ENCODE measurements at places on chromosomes 7 and 10.

- DNase-seq: no peak
These were observed 82.3 kb downstream of the FAM13C start for GRCh38 chr10:59279991-59280505.

- DNase-seq: no peak
These were observed 17.1 kb downstream of the PDLIM1 start for GRCh38 chr10:95273393-95274312.

- no peak for DNase-seq
These were observed 345.0 kb upstream of the KLF6 start for GRCh38 chr10:4129866-4130477.

DNA sequence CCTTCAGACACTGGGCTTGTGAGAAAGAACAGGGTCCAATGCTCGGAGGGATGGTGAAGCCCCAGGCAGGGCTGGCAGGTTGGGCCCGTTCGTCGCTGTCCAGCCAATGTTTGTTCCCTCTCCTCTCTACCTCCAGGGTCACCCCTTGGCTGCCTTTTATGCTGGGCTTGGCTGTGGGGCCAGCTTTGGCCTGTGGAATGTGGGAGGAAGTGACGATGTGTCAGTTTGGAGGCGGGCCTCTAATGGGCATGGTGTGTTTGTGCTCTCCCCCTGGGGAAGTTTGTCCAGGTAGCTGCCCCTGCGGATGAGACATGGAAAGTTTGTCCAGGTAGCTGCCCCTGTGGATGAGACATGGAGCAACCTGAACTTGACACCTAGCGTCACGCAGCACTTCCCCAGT lies 236.7 kb downstream of the GLRX3 start:
- no peak for DNase-seq

DNA sequence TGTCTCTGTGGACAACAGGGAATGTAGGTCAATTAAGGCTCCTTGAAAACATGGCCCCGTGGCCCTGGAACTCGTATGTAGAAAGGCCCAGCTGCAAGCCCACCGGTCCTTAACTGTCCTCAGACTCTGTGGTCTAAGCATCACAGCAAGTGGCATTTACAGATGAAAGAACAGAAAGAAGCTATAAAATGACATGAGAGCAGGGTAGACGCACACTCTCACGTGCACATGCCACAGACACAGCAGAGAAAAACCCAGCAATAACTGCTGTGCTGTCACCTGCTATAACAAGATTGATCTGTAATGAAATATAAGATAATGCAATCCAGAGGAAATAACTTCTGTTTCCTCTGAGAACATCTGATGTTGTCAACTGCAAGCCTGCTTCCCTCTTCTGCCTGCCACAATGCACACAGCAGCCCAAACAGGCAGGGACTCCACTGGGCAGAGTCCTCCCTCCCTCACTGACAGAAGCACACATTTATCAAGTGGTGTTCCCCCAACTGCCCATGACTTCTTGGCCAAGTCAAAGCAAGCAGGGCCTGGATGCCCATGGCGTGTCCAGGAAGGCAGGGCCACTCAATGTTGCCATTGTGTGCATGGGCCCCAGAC lies 63.9 kb downstream of the GFRA1 start:
- no peak for DNase-seq

DNA sequence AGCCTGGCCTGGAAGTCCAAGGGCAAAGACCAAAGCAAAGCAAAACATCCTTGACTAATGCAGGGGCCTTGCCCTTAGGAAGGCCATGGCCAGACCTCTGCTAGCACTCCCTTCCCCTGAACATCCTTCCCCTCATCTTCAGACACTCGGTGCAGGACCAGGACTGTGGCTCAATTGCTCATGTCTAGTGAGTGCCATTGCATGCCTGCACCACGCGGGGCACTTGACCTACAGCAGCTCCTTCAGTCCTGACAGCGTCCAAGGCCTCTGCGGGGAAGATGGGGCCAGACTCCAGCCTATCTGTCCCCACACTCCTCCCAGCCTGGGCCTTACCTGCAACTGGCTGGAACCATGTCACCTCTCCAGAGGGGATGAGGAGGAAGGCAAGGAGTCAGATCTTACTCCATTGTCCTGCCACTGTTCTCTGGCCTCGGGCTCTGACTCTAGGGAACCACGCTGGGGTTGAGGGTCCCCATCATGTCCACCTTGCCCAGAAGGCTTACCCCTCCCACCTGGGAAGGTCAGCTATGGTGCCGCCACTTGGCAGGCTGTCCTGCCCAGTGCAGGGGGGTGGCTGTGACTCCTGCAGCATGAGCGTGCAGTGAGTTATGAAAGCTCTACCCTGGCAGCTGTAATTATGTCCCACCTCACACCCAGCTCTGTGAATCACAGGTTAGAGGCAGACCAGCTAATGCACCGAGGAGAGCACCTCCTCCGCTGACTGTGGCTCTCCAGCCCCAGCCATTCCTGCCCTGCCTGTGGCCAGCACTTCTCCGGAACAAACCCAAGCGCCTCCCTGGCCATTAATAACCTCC lies 16.1 kb downstream of the DRGX start:
- DNase-seq: no peak

DNA sequence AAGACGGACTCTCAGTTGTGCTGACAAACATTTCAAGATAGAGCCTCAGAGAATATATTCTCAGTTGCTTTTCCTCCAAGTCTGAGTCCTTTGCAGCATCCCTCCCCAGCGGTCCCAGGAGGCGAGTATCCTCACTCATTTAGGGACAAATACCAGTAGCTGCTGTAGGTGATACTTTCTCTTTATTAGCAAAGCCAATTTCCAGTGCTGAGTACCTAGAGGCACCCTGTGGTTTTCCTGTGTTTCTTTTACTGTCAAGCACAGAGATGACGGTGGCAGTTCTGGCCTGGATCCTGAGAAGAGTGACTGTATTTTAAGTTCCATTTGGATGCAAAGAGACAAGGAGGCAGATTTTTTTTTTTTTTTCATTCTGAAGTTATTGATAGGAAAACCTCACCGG lies 1058.4 kb downstream of the SORCS3 start:
- DNase-seq: no peak

- peak; percentile 32 for DNase-seq
These were observed 66.7 kb upstream of the ATP6V0A4 start for GRCh38 chr7:138864667-138865066.

DNA sequence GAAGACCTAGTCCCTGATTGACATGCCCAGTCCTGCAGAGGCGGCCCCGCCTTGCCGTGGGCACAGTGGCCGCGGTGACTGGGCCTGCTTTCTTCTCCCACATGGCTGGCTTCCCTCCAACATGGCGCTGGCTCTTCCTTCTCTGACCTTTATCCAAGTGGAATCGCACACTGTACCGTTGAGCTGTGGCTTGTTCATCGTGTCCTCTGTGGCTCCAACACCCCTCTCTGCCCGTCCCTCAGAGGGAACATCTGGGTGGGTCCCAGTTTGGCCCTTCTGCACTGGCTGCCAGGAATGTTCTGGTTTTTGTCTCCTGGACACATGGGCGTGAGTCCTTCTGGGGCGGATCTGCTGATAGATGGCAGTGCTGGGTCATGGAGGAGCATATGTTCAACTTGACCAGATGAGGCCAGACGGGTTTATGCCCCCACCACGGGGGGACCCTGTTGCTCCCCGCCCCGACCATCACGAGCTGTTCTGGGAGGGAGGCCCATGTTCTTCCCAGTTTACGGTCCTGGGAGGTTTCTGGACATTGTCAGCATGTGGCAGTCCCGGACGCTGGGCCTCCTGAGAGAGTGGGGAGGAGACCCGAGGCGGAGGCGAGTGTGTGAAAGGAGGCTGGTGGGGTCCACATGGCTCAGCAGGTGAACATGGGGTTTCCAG lies 63.5 kb downstream of the LHPP start:
- DNase-seq: peak; percentile 58

DNA sequence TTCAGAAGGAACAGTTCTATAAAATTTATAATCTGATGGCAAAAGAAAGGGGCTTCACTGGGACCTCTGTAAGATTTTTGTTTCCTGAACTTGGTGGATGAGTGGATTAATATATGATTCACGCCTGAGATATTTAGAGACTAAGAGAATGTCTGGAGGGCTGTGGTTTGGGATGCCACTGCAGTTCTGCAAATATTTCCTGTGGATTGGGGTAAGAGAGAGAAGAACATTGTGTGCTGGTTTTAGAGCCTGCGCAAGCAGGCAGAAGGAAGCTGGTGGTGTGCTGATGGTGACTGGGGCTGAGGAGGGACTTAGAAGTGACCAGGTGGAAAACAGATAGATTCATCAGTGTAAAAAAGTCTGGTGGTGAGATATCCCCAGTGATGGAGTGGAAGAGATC lies 87.0 kb downstream of the SUGCT start:
- DNase-seq: no peak

DNA sequence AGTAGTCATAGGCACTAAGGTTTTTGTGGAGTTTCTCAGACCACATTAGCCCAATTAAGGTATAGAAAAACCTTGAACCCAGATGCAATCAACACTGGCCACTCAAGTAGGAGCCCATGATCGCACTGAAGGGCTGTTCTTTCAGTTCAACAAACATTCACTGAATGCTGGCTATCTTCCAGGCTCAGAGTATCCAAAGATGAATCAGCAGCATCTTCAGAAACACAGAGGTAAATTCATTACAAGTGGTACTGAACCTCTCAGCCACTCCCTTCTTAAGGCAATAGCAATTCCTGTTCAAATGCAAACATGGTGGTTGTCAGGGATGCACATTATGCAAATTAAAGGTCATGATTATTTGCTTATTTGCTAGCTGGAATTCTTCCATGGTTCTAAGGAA lies 17.1 kb downstream of the KCNK18 start:
- DNase-seq: peak; percentile 4

DNA sequence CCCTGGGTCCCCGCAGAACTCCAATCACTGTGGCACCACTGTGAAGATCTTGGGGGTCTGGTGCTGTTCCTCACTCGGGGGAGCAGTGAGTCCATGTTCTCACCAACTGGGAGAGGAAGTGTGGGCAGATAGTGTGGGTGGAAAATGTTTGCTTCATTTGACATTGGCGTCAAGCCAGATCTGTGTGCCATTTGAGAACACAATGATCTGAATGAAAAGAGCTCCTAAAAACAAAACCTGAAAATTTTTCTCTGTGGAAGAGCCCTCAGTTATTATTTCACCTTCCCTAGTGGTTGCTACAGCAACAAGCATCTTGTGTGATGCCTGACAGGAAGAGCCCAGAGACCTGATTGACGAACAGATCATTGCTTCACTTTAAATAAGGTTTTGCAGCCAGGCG lies 125.6 kb downstream of the VIPR2 start:
- no peak for DNase-seq

DNA sequence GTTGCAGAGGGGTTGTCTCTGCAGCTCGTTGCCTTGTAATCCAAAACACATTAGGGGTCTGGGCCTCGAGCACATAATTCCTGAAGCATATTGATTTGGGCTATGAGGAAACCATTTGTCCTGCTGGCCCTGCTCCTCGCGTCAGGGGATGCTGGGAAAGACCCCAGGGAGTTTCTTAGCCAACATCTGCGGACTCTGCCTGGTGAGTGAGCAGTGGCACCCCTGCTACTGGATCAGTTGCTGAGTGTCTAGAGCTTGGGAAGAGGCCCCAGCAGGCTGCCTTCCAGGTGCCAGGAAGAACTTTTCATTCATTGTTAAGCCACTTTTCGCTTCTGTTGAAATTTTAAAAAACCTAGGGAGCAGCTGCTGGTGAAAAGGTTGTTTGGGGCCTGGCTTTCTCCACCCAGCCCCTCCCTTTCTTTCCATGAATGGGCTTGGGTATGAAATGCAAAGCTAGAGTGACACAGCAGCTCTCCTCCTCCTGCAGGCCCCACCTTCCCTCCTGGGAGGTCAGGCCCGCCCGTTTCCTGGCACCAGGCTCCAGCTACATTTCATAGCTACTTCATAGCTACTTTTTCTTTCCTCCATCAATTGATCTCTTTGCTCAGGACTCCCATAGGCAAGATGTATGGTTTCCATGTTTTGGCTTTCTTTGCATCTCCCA lies 26.8 kb downstream of the TACR2 start:
- peak; percentile 85 for DNase-seq

- no peak for DNase-seq
These were observed 192.8 kb upstream of the AGK start for GRCh38 chr7:141358386-141358785.

DNA sequence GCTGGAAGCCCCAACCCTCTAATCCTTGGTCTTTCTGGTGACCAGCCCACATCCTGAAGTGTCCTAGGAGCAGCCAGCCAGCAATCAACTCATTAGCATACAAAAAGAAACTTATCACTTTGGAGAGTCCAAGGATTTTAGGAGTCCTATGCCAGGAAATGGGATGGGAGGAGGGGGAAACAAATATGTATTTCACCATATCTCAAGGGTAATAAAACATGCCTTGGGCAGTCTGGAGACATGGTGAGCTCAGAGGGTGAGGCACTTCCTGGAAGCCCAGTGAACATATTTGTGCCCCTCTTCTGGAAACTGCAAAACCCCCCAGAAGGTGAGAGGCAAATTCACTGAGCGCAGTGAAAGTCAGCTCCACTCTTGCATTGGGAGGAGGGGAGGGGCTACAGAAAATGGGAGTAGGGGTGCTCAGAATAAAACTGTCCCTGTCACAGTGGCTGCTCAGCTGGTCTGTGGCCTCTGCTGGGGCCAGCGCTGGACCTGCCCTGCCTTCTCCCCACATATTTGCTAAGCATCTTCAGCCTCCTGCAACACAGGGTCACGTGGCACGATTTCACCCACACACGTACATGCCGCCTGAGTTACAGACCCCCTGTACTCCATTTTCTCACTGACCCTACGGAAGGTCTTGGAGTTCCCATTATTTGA lies 17.7 kb upstream of the ZMIZ1 start:
- DNase-seq: no peak

- no peak for DNase-seq
These were observed 12.5 kb downstream of the ASNS start for GRCh38 chr7:97859606-97860204.

DNA sequence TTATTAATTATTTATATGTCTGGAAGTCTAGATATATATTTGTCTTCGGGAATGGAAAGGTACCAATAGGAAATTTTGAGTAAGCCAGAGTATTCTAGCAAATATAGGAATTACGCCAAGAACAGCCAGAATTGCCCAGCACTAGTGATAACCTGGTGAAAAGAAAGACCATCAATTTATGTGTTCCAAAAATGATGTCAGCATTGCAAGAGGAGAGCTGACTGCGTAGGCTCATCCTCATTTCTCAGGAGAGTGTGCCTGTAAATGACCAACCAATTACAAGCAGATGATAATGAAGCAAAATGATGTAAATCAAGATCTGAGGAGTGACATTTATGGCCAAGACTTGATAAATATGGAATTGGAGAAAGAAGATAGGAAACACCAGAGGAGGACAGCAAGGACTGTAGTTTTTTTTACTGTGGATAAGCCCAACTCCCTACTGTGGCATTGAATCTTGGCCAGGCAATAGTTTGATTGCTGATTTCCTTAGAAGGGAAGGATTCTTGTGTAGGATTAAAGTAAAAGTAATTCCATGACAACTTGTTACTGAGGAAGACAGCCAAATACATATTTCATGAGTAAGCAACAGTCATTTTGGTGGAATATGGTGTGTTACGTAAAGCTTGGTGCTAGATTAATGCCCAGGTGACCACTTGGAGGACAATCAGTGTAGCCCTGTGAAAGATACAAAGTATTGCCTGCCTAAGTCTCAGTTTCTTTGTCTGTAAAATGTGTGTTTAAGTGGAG lies 590.8 kb downstream of the AUTS2 start:
- DNase-seq: no peak

- no peak for DNase-seq
These were observed 39.0 kb downstream of the RAB11FIP2 start for GRCh38 chr10:118007773-118008172.

GRCh38 chr10:104642658-104643302 lies 1.7 kb downstream of the SORCS3 start:
- peak; percentile 24 for DNase-seq

GRCh38 chr7:141322383-141322782 lies 228.8 kb upstream of the AGK start:
- DNase-seq: no peak
